ENCODE measurements at places on chromosomes 12 and 14.

- DNase-seq, result no peak
These were observed 217.4 kb downstream of the CRADD start for GRCh38 chr12:93894391-93895088.

DNA sequence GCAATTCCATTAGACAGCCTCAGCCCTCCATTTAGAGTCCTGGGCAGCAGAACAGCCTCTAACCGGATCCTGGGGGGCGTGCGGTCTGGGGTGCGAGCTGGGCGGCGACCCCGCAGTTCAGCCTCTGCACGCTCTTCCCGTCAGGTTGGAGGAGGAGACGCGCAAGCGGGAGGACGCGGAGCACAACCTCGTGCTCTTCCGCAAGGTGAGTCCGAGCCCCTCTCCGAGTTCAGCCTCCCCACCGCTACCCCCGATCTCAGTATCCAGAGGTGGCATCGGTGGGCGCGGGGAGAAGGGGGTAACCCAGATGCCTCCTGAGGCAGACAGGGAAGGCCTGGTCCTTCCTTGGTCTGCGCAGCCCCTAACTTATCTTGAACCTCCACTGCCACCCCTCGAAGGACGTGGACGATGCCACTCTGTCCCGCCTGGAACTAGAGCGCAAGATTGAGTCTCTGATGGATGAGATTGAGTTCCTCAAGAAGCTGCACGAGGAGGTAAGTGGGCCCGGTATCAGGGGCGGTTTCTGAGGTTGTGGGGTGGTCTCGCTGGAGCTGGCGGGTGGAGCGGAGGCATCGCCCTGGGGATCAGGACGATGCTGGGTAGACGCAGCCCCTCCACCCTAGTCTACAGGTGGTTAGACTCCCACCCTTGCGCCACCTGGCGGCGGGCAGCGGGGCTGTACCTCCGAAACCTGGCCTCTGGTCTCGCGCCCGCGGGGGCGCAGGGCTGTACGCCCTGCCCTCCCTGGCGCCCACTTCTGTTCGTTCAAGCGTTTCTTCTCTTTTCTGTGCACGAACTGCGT, 1.3 kb downstream of the PRPH start:
- DNase-seq, result peak; percentile 88

DNA sequence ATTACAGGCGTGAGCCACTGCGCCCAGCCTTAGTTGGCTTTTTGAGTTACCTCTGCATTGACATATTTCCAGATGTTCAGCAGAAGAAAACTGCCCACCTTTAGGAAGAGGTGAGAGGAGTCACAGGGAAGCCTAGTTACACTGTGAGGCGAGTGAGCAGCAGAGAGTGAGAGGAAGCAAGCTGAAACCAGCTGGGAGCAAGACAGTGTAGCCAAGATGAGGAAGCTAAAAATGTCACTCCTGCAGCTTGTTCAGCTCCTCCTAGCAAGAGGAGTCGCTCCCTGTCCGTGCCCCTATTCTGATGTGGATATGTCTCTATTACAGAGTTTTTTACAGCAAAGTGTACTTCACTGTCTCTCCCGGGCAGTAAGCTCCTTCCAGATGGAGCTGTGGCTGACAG, 127.6 kb downstream of the GXYLT1 start:
- no peak for DNase-seq

DNA sequence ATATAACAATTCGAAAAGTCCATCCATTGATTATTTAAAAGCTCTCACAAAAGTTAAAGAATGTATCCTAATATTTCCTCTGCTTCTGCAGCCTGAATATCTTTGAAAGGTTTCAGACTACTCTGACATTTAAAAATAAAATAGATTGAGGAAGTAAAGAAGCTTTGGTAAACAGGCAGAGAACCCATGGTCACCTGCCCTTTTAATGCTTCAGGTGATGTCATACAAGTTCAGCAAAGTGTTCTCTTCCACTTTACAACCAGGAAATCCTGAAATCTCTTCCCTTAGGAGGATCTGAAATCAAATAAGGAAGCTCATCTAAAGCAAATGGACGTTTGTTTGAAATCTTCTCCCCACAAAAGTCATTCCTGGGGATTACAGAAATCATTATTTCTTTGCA, 322.4 kb downstream of the PDZRN4 start:
- no peak for DNase-seq

- DNase-seq, result no peak
These were observed 3.1 kb downstream of the PFKM start for GRCh38 chr12:48122065-48122834.

- DNase-seq, result no peak
These were observed 322.2 kb upstream of the DIO3 start for GRCh38 chr14:101239065-101239464.

DNA sequence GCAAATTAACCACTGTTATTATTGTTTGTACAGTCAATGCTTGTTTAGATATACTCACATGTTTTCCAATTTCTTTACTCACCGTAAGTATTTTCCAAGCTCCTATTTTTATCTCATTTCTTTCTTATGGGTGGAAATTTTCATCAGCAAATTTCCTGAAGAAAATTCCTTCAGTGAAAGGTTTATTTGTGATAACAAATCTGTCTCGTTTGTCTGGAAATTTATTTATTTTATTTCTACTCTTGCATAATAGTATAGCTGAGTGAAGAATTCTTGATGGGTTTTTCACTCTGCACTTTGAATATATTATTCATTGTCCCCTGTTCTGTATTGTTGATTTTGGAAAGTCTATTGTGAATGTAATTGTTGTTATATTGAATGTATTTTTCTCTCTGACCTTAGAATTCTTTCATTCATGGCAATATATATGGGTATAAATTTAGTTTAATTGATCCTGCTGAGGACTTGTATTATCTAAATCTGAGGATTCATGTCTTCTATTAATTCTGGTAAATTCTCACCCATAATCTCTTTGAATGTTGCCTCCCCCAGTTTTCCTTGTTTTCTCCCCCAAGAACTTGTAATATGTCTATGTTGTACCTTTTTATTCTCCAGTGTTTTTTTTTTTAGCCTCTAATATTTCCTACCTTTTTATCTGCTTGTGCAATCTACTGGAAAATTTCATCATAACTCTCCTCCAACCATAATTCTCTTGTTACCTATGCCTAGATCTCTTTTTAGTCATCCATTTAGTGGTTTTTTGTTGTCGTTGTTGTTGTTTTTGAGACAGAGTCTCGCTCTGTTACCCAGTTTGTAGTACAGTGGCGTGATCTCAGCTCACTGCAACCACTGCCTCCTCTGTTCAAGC, 21.6 kb upstream of the HOXC13 start:
- no peak for DNase-seq

GRCh38 chr14:58071341-58071740, 80.7 kb downstream of the ARMH4 start:
- no peak for DNase-seq

- peak; percentile 61 for DNase-seq
These were observed 99.7 kb downstream of the RFLNA start for GRCh38 chr12:124394462-124395128.

GRCh38 chr12:13208533-13209435, 12.3 kb downstream of the EMP1 start:
- peak; percentile 38 for DNase-seq

DNA sequence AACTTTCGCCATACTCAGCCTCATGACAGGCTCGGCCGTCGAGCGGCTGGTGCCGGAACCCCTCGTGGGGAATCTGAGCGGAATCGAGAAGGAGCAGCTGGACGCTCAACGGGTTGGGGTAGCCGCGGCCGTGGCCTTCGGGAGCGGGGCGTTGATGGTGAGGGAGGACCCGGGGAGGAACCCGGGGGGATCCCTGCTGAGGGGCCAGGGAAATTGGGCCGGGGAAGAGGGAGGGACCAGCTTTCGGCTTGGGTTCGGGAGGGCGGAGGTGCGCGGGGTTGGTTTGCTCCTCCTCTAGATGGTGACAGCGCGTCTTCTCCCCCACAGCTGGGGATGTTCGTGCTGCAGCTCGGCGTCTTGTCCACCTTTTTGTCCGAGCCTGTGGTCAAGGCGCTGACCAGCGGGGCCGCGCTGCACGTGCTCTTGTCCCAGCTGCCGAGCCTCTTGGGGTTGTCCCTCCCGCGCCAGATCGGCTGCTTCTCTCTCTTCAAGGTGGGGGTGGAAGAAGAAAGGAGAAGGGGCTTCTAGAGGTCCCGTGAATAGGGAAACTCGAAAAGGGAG, 9.8 kb downstream of the ARHGEF25 start:
- no peak for DNase-seq

DNA sequence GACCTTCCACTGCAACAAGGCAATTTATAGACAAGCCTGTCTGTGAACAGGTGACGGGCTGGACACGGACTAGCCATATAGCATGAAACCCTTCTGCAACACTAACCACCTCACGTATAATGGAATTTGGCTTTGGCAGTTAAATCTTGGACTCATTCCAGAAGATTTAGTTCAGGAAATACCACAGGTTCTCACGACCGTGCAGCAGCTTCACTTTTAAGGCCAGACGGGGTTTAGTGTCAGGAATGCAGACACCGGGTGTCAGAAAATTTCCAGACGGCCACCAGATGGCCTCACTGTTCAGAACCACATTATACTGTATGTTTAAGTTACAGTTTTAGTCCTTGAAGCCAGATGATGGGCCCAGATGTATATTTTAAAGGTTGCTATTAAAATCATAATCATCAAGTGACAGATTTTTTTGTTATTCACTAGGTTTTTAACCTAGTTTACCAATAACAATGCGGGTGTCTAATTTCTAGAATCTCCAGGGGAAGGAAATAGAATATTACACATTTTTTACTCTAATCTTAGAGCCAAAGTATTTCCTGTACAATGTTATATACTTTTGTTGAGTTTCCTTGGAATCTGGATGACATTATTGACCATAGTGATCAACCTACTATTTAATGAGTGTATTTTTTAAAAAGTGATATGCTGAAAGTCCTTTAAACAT, 90.5 kb upstream of the TMPO start:
- peak; percentile 76 for DNase-seq

GRCh38 chr14:103480595-103480994, 42.0 kb downstream of the CKB start:
- DNase-seq, result no peak

DNA sequence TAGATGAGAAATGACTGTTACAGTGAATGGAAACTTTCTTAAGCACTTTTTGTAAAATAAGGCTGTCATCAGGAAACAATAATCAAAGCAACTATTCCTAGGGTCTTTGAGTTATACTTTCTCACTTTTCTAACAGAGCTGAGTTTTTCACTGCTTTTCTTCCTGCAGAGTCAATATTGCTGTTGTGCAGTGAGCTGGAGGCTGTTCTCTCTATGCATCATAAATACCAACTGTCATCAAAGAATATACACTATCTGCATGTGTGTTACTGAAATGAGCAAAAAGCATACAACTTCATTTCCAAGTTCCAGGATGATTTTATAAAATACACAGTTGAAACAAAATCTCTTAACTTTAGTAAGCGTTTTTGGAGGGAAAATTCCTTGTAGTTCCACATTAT, 110.4 kb upstream of the CPSF6 start:
- DNase-seq, result no peak

DNA sequence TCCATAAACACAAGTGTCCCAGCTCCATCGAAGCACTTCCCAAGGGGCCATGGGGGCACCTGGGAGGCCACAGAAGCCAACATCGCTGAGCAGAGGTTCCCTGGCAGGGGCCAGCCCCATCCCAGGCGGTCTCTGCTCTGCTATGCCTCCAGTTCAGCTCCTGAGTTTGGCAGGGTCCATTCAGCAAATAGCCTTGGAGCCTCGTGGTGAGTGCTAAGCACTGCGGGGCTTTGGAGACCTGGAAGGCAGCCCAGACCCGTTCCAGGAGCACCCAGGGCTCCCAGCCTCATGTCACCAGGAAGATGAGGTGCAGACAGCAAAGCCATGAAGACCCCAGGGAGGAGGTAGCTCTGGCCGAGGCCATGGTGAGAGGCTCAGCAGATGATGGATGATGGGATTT, 109.5 kb downstream of the LGMN start:
- no peak for DNase-seq

DNA sequence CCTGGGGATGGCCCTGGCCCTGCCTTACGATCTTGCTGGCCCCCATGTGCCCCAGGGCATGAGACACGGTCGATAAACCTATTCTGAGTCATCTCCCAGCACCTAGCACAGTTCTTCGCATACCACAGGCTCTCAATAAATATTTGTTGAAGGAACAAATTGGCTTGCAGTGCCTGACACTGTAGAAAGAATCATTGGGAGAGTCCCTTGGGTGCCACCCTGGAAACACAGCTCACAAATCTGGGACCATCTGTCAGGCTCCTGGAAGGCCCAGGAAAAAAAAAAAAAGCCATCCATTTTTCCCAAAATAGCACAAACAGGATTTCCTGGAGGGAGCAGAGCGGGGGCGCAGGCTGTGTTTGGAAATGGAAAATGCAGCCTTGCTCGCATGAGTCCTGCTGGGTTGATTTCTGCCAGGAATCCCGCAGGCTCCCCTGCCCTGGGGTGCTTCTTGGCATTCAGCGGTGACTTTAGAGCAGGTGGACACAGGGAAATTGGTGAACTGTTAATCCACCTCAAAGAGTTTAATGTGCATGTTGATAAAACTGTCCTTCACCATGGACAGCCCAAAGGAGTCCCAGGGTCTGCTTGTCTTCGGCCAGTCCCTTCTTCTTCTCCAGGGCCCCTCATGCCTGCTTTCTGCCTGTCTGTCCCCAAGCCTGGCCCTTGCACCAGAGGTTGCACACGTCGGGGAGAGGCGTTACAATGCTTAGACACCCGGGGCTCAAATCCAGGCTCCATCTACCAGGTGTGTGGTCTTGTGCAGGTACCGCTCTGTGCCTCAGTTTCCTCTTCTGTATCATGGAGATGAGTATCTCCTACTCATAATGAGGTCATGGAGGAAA, 106.1 kb upstream of the RFLNA start:
- no peak for DNase-seq

DNA sequence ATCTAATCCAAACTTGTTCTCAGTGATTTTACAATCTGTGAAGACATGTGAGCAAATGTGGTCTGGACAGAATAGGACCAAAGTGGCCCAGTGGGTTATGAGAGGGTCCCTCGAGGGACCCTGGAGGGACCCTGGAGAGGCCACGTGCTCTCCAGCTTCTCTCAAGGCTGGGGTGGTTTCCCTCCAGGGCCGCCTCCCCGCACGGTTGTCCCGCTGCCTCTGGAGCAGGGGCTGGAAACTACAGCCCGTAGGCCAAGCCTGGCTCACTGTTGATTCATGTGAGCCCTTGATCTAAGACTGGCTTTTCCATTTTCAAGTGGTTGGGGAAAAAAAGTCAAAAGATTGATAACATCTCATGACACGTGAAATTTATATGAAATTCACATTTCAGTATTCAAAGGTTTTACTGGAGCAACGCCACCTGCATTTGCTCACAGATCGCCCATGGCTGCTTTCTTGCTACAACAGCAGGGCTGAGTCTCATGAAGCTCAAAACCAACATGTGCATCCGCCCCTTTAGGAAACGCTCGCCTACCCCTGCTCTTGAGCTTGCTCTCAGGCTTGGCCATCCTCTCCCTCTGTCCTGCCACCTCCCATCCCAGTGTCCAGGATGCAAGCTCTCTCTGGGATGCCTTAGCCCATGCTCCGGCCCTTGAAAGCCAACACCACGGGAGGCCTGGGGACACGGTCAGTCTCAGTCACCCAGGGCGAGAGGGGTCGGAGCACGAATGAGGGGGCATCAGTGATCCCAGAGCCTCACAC, 12.1 kb upstream of the LRTM2 start:
- DNase-seq, result no peak

GRCh38 chr14:26394150-26394810, 203.6 kb downstream of the NOVA1 start:
- DNase-seq, result peak; percentile 8
